NCI-H226 (cell line): ENCODE measurements at places on chromosomes 7 and 10.

- DNase-seq: no peak
These were observed 936 bp upstream of the REPIN1 start for GRCh38 chr7:150367677-150368095.

GRCh38 chr7:45108863-45109262 is 2.6 kb downstream of the TBRG4 start:
- DNase-seq: no peak

- peak; percentile 55 for DNase-seq
These were observed 68.7 kb downstream of the CAMK1D start for GRCh38 chr10:12418000-12418399.

GRCh38 chr7:19107356-19108146 is 9.9 kb downstream of the TWIST1 start:
- no peak for DNase-seq

- DNase-seq: no peak
These were observed 526.2 kb upstream of the PFKP start for GRCh38 chr10:2541176-2541575.

GRCh38 chr10:35554461-35555056 is 50.6 kb upstream of the GJD4 start:
- no peak for DNase-seq

- DNase-seq: no peak
These were observed 147.8 kb upstream of the EEPD1 start for GRCh38 chr7:36005293-36005692.

GRCh38 chr7:101792051-101792681 is 25.3 kb upstream of the CUX1 start:
- DNase-seq: peak; percentile 94

- DNase-seq: no peak
These were observed 930 bp downstream of the KNDC1 start for GRCh38 chr10:133160826-133161471.

DNA sequence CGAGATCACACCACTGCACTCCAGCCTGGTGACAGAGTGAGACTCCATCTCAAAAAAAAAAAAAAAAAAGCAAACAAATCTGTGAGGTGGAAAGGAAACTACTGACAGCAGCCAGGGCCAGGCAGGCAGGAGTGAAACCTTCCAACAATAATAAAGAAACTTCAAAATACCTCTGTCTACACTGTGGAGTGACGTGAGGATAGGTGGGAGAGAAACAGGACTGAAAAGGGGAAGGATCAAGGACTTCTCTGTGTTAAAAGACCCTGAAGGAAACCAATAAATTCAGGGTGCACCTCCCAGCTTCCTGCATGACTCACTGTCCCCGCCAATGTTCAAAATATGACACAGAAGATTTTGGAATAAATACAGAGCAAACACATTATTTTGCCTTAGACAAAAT is 82.9 kb downstream of the KIAA1549 start:
- no peak for DNase-seq

GRCh38 chr10:122565766-122566206 is 5.2 kb downstream of the DMBT1 start:
- DNase-seq: peak; percentile 40
